Activated CD4-positive, alpha-beta T cell treated with anti-CD3 and anti-CD28 coated beads, Interleukin-2, amount 10 ng/mL, durations not matched to agents 24 days and 14 days (primary cell): ENCODE measurements at places on chromosomes 7 and 10. TPM values are rescaled to one million over a fixed set of nuclear protein-coding genes. Genes with fewer than 3 reads are reported as not detected.

- DNase-seq, result no peak
Measured at GRCh38 chr7:105743351-105744090, 132.9 kb downstream of the ATXN7L1 start.

DNA sequence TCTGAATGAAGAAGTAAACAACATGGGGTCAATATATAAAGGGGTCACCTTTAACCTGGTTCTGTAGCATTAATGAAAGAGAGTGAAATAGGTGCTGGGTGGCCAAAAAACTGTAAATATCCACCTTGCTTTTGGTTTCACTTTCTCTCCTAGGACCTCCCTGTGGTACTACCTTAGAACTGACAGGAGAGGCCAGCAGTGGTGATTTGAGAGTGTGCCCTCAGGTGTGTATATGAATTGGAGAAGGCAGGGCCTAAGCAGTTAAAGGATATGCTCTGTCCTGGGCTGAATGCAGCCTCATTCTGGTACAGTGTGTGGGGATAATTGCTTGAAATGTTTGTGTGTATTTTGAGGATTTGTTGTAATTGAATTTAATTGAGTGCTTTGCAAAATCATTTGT is 62.0 kb downstream of the BBS9 start:
- peak; percentile 67 for DNase-seq

DNA sequence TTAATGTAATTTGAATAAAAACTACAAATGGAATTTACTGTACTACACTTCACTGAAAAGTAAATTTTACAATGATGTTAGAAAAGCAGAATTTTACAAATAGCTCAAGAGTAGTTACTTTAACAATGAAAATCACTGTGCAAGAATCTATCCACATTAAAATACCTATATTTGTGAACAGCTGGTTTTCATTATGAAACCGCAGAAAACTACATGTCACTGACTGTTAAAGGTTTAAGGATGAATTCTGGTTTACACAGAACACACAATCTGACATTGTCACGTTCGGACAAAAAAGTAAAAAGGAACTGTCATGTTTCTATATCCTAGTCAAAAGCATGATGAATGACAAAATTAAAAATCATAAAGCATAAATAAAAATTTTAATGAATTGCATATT is 415.3 kb upstream of the PRKCQ start:
- DNase-seq, result no peak

DNA sequence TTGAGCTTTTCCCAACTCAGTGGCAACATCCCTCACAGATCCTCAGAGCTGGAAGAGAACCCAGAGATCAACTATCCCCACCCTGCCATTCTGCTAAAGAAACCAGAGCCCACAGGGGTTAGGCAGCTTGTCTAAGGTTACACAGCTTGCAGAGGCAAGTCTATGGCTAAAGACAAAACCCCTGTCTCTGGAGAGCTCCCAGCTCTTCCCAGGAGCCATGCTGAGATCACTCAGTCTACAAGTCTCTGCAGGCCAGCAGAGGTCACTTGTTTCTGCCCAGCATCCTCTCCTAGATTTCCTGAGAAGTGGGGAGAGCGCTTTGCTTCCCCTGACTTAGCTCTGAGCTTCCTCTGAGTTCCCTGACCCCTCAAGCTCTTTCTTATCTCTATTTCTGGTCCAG is 28.5 kb upstream of the LOXL4 start:
- no peak for DNase-seq

GRCh38 chr7:150356265-150356897 is 12.2 kb upstream of the REPIN1 start:
- DNase-seq, result peak; percentile 79

GRCh38 chr7:79453558-79454360 is at the start of gene MAGI2:
Gene MAGI2, minus strand, starts transcription at chr7:79453667. Its CDS starts 347 bp downstream, at chr7:79453320.
- no peak for DNase-seq

GRCh38 chr7:954330-955238 is at the start of gene ADAP1:
Gene ADAP1, minus strand, starts transcription at chr7:954680. Its CDS starts 203 bp downstream, at chr7:954477.
- peak; percentile 88 for DNase-seq

- no peak for DNase-seq
Measured at GRCh38 chr7:38840736-38841460, 68.1 kb downstream of the VPS41 start.

DNA sequence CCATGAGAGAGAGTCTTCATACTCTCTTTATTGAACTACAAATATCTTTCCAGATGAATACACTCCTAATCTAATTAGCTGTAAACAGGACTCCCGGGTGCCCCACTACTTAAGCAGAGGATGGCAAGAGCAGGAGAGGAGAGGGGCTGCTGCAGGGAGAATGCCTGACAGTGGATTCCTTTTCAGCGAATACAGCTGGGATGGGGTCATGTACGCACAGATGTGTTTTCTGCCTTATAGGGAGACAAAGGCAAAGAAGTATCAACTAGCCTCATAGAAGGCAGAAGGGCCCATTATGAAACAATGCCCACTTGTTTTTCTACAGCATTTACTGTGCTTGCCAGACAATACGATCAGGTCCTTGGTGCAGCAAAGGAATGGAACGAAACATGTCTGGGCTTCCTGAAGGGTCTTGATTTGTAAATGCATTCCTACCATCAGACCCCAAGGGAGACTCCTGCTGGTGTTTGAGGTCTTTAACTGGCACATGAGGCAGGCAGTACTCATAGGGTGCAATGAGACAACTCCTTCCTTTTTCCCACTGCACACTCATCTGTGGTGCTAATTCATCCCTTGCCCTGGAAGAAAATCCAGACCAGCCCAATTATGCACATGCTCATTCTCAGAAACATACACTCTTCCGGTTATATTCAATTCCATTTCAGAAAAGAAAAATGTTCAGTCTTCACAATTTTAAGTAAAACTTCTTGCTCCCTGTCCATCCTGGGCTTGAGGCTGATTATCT is 117.1 kb downstream of the AOAH start:
- DNase-seq, result no peak

- no peak for DNase-seq
Measured at GRCh38 chr7:2258661-2259365, 16.8 kb downstream of the NUDT1 start.

DNA sequence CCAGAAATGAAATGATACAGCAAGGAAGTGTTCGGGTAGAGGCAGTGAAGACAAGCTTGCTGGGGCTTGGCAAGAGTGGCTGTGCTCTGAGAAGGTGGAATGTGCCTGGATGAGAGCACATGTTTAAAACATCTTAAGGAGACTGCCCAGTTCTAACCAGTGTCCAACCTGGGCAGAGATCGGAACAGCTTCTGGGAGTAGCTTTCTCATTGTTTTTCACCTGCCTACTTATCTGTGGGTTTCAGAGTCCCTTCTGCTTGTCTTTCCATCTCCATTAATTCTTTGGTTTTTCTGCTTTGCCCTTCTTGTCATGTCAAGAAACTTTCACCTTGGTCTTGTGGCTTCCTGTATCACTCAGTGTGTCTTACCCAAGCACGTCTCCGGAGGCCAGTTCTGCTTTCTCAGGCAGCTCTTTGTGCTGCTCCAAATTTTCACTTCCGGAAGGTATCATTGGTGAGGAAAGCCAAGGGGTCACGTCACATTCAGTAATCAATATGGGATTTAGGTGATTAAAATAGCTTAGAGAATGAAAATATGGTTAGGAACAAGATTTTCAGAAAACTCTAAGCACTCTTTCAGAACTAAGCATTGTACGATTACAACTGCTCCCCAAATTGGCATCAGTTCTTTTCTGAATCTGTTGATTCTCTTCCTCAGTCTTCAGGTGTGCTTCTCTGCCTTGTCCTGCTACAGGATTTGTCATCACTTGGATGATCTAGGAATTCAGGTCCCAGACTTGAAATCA is 5.5 kb upstream of the LAMB4 start:
- peak; percentile 82 for DNase-seq

DNA sequence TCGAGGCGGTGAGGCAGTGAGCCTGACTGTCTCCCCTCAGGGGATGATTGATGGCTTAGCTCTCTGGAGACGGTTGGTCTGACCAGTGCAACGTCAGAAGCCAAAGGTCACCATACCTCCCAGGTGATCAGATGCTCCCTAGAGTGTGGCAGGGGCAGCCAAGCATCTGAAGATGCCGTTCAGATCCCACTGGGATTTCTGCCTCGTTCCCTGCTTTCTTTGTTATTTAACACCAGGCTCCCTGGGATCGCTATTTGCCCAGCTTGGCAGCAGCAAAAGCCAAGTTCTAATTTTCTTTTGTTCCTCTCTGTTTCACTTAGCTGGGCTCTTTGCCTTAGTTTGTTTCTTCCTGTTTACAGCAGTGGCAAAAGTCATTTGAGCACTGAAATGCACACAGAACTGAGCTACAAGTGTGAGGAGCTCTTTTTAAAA is 53.5 kb upstream of the SVIL start:
- no peak for DNase-seq

- DNase-seq, result no peak
Measured at GRCh38 chr7:113804475-113805095, 114.2 kb downstream of the PPP1R3A start.

DNA sequence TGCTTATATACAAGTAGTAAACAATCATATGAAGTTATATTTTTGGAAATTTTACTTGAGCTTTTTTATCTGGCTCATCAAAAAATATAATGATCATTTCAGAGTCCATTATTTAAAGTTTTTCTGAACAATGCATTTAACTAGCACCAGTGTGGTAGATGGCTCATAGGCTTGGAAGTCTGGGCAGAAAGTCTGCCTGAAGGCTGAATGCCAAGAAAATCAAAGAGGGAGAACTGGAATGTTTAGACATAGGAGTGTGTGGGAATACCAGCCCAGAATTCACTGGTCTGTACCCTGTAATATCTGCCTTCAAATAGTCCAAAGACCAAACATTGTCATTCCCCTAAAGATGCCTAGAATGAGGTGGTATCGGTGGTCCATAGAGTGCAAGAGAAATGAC is 40.3 kb upstream of the ANK3 start:
- no peak for DNase-seq

GRCh38 chr7:40978047-40978446 is 724.8 kb downstream of the INHBA start:
- no peak for DNase-seq

DNA sequence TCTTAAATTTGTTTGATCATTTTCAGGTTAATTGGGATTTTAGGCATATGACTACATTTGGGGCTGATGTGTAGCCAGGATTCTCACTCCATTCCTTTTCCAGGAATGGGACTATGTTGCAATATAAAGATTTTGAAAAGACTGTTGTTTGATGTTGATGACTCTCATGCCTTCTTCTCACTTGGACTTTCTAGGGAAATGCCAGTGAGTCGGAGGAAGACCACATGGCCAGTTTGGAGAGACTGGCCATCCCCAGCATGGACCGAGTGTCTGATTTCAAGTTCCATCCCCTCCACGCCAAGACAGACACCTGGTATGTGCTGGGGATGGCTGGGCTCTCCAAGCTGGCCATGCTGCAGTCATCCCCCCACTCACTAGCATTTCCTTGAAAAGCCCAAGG is 5.5 kb downstream of the IGFBP3 start:
- no peak for DNase-seq

- peak; percentile 68 for DNase-seq
Measured at GRCh38 chr7:76133164-76133775, 68.4 kb upstream of the SRRM3 start.

GRCh38 chr7:45889367-45890067 is 1.2 kb downstream of the IGFBP1 start:
- no peak for DNase-seq

GRCh38 chr7:111750878-111751277 is 188.6 kb upstream of the IMMP2L start:
- DNase-seq, result no peak

GRCh38 chr10:79123547-79123963 is 54.8 kb downstream of the ZMIZ1 start:
- no peak for DNase-seq

DNA sequence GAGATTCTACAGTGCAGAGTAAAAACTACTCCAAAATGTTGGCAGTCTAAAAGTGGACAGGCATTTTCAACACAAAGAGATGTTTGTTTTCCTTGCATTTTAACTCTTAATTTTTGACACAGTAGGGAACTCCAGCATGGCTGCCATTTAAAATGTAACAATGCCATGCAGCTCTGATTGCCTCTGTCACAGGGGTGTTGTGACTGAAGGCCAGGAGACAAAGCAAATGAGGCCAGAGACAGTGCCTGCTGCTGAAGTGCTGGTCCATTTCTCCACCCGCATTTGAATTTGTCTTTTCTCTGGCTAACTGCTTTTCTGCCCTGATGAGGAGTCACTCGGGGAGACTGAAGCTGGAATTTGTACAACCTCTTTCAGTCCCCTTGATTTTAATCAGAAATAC is 710.6 kb upstream of the GALNT17 start:
- no peak for DNase-seq

GRCh38 chr10:99115703-99116102 is 119.9 kb downstream of the HPSE2 start:
- no peak for DNase-seq

- DNase-seq, result no peak
Measured at GRCh38 chr10:60894786-60895185, 49.2 kb downstream of the RHOBTB1 start.

DNA sequence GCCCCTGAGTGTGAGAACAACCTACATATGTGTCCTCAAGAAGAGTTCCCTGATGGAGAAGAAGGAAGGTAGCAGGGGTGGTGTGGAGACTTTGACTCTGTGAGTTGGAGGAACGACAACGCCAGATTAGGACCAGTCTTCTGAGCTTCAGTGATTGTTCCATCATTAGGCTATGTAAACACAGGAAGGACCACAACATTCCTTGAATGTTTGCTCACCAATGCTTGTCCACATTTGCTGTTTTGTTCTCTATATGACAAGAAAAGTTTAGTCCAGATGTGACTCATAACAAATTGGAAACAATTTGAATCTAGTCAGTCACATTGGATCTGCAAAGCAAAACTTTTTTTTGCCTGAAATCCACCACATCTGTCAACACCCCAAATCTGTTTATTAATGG is 62.7 kb downstream of the ENTPD1 start:
- DNase-seq, result no peak

GRCh38 chr7:85627791-85628586 is 441.1 kb upstream of the SEMA3D start:
- no peak for DNase-seq

- DNase-seq, result no peak
Measured at GRCh38 chr7:2941216-2941859, 97.2 kb upstream of the GNA12 start.

DNA sequence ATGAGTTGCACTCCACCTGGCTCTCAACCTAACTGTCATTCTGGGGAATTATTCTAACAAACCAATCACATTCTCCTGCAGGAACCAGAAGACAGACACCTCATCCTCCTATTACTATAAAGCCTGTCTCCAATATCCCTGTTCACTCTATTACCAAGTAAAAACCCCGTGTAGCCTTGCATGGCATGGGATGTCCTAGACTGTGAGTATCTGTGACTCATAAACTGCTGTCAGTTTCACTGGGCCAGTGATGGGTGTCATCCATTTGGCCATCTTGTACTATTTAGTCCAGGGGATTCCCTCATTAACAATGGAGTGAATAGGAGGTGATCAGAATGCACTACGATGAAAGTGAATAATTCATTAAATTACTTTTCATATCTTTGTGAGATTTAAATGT is 608.7 kb downstream of the DNAJB9 start:
- no peak for DNase-seq

ABCB1 gene
- total RNA-seq, result 1.4 and 2.2 TPM in 2 replicates

CDNF gene
- total RNA-seq, result 0.62 and 0.70 TPM in 2 replicates

C7orf33 gene
- total RNA-seq, result not detected in 2 replicates

PLAU gene
- total RNA-seq, result 0.57 and 0.72 TPM in 2 replicates

ZFYVE27 gene
- 38.1 and 42.2 TPM in 2 replicates for total RNA-seq

CNNM1 gene
- 0.28 and 0.44 TPM in 2 replicates for total RNA-seq

HOXA1 gene
- 0.09 and 0.16 TPM in 2 replicates for total RNA-seq

RBP3 gene
- not detected in 2 replicates for total RNA-seq

INHBA gene
- 1.2 and 1.9 TPM in 2 replicates for total RNA-seq

LRRN3 gene
- total RNA-seq, result 53.4 and 56.5 TPM in 2 replicates

TMEM229A gene
- total RNA-seq, result not detected in 2 replicates

CLDN3 gene
- not detected in 2 replicates for total RNA-seq

NRCAM gene
- not detected in 2 replicates for total RNA-seq

WDR86 gene
- not detected in 2 replicates for total RNA-seq
